RWPE2 (cell line): ENCODE measurements at places on chromosomes 6 and 20.

GRCh38 chr6:2738373-2738979, 12.2 kb downstream of the MYLK4 start:
- no peak for DNase-seq

- DNase-seq: no peak
Measured at GRCh38 chr20:58895448-58896180, 43.1 kb downstream of the GNAS start.

GRCh38 chr20:4300921-4301320, 285.6 kb upstream of the RNF24 start:
- no peak for DNase-seq

DNA sequence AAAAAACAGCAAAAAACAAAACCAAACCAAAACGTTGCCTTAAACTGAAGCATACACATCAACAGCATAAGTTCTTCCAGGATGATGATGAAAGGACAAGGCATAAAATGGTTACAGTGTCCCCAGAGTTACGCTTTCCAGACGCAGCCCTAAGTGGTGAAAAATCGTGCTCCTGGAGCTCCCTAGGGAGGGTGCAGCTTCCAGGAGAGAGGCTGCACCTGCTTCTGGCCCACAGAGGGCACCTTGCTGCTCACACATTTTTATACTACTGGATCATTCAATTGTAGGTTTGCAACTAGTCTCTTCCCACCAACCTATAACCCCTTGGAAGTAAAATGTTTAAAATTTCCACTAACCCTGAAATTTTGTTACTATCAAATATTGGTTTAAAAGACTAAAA, 115.0 kb downstream of the PRKN start:
- DNase-seq: no peak

DNA sequence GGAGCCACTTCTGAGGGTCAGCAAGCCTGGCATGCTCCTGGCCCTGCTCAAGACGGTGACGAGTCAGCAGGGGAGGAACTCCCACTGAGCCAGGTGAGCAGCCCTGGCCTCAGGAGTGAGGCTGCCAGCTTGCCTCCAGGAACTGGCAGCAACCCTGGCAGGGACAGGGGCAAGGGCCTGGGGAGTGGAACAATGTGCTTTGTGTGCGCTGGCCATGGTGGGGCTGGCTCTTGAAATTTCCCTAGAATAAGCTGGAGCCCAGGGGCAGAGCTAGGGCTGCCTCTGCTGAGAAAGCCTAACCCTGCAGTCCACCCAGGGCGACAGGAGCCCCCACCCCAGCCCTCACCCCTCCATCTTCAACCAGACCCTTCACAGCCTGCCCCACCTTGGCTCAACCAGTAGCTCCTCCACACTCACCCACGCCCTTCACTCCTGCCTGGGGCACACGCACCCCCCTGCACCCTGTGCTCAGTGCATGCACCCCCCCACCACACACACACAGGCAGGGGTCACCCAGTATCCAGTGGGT, 88.0 kb downstream of the MRPL14 start:
- DNase-seq: no peak

DNA sequence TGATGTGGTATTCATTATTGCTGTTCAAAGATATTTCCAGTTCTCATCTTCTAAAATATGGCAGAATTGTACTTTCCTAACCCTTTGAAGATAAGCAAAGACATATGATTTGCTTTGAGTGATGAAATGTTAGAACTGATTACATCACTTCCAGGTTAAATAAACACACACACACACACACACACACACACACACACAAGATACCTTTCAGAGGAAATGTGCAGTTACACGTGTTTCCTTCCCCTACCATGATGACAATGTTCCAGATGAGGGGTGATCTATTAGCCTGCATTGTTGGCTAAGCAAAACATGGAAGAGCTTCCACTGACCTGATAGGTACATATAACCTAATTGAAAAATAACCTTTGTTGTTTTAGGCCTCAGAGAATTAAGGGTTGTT, 11.7 kb upstream of the FRK start:
- DNase-seq: no peak

DNA sequence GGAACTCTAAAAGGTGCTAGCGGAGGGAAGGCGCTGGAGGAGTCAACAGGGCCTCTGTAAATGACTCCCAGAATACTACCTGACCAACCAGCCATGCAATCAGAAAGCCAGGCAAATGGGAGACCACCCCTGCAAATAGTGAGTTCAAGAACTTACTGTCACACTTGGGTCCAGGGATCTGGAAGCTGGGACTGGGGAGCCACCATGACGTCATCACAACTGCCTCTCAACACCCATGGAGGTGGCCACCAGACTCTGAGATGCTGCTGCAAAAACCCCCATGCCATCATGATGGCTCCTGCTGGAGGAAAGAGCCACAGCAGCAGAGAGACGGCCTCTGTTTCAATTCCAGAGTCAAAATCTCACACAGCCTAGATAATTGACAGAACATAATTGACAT, 8.5 kb upstream of the PDYN start:
- DNase-seq: no peak

DNA sequence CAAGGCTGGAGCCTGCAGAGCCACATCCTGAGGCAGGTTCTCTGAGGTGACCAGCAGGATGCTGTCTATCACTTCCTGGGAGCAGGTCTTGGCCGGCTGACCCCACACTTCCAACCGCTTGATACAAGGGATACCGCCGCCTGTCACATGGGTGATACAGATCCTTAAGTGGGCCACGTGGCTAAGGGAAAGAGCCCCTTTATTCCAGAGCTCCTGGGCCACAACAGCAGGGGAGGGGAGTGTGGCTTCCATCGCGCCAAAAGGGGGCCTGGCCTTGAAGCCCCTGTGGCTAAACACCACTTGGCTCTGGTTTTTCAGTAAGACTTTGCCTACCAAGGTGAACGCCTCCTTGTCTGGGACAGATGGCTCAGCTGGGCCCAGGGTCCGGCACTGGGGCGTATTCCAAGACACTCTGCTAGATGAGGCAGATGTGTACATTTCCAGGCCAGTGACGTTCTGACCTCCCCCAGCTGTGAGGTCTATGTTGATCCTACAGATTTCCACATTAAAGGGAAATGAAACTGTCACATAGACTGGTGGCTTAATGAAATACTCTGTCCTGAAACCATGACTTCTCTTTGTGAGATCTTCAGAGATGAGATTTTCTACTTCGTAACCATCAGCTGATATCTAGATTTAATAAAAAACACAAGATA, 37.6 kb upstream of the AVP start:
- DNase-seq: no peak

- DNase-seq: no peak
Measured at GRCh38 chr6:169853196-169854082, 102.0 kb downstream of the ERMARD start.

- DNase-seq: peak; percentile 84
Measured at GRCh38 chr6:34888874-34889555, at the start of gene ANKS1A. Gene ANKS1A, plus strand, starts transcription at chr6:34889255. Its CDS starts 148 bp downstream, at chr6:34889403.

- no peak for DNase-seq
Measured at GRCh38 chr20:57402206-57403125, 11.3 kb downstream of the RBM38 start.

DNA sequence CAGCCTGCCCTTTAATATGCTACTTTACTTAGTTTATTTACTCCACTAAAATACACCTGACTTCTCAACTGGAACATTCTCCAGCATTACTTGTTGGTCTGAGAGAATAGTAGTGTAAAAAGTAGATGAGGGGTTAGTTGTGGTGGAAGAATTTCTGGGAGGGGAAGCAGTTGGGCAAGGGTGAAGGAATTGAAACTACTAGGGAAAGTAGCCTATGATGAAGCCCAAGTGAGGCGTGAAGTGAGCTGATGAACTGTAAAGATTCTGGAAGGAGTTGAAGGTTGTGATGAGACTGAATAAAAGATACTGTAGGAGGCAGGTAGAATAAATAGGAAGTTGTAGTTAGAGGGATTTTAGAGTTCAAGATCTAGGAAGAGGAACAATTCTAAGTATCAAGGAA, 72.5 kb downstream of the ITCH start:
- no peak for DNase-seq

DNA sequence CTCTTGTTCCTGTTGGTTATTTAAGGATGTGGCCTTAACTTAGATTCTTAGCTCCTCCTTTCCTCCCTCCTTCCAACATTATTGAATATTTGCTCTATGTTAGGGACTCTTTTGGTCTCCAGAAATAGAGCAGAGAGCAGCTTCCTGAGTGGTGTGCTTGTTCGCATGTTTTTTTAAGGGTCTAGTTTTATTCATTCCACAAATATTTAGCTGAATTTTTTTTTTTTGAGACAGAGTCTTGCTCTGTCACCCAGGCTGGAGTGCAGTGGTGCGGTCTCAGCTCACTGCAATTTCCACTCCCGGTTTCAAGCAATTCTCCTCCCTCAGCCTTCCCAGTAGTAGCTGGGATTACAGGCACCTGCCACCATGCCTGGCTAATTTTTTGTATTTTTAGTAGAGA, 169.2 kb downstream of the ZFAND3 start:
- no peak for DNase-seq

- DNase-seq: no peak
Measured at GRCh38 chr20:17971300-17972013, 2.6 kb downstream of the MGME1 start.

DNA sequence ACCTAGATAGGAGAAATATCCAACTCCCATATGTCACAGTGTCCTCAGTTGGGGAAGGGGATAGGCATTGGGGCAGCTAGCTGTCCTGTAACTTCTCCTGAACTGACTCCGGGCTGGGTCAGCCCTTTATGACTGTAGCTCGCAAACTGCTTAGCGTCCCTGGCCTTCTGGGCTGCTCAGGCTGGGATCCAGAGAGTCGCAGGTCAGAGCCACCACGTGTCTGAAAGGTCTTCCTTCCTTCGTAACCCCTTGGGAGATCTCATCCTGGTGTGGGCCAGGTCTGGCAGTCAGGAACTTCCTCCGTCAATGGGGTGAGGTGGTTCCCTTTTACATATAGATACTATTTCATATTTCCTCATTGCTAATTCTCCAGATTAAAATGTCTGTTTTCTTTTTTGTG, 28.8 kb upstream of the HINT3 start:
- no peak for DNase-seq

- DNase-seq: peak; percentile 76
Measured at GRCh38 chr6:80457439-80457933, 351.0 kb downstream of the BCKDHB start.

DNA sequence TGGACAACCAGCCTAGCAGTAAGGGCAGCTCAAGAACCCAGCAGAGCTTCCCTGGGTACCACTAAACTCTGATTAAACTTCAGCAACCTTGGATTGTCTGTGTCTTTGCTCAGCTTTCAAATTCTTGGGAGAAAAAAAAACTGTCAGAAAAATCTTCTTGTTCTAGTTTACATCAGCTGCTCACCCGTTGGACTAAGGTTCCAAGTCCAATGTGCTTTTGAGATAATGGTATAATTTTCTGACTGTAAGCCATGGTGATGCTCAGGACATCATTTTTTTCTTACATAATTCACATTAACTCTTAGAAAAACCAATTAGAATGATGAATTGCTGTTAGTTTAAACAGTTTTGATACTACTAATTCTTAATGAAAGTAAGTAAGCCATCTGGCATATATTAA, 145.8 kb downstream of the COL9A1 start:
- DNase-seq: no peak

GRCh38 chr20:19780261-19780660, 22.2 kb downstream of the RIN2 start:
- DNase-seq: no peak

GRCh38 chr6:41938590-41939175, 2.9 kb downstream of the CCND3 start:
- DNase-seq: no peak

DNA sequence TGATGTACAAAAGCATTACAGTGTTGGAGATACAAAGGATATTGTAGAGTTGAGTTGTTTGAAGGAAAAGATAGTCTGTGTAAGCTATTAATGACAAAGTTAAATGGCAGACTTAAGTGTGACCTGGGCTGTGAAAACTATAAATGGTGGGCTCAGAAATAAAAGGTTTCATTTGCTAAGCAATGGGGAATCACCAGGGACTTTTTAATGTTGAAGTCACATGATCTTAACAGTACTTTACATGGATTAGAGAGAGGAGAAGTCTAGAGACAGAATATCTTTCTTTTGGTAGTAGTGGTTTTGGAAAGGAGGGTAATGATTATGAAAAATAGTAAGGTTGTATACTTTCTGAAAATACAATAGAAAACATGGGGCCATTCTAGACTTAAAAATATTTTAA, 67.1 kb downstream of the SCAF8 start:
- DNase-seq: no peak

GRCh38 chr6:74942130-74942529, 263.7 kb downstream of the COL12A1 start:
- no peak for DNase-seq

DNA sequence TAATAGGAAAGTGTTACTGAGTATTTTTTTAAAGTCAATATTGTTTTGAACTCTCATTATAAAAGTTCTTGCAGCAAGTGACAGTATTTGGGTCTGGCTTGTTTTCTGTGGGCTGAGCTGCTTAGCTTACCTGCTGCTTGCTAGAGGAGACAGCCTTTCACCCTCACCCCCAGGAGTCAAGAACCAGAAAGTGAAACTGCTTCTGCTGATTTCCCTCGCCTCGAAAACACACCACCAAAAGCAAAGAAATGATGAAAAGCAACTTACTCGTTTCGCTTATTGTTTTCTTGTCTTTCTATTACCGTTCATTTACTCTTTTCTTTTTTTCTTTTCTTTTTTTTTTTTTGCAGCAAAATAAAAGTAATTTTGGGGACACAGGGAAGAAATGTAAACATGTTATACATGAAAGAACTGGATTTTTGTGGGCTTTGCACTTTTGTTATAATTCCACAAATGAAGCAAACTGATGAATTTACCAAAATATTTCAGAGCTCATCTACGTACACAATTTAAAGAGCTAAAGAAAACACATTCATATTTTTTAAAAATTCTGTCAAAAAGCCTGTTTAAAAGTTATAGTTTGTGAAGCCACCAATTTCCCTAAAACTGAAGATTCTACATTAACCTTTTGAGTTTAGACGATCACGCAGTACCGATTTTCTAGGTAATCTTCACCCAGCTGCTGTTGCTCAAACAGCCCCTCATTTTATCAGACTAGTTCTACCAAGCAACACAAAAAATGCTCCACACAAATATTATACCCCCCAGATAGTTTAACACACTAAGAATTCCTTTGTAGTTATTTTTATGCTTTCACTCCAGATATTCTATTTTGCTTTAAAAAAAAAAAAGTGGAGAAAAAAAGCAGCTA, 1.7 kb downstream of the SCML4 start:
- no peak for DNase-seq

- DNase-seq: no peak
Measured at GRCh38 chr6:29507319-29507718, 19.6 kb upstream of the MAS1L start.

DNA sequence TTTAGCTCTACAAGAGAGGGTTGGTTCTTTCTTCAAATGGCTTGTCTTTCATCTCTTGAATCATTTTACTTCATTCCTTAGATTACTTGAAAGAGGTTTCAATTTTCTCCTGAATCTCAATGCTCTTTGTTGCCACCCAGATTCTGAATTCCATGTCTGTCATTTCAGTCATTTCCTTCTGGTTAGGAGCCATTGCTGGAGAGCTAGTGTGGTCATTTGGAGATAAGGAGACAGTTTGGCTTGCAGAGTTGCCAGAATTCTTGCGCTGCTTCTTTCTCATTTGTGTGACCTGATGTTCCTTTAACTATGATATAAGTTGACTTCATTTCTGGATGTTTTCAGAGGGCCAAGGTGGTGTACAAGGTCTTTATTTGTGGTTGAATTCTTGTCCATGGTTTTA, 157.8 kb downstream of the SLC22A3 start:
- DNase-seq: no peak
